ENCODE measurements at places on chromosomes 3 and 15.

DNA sequence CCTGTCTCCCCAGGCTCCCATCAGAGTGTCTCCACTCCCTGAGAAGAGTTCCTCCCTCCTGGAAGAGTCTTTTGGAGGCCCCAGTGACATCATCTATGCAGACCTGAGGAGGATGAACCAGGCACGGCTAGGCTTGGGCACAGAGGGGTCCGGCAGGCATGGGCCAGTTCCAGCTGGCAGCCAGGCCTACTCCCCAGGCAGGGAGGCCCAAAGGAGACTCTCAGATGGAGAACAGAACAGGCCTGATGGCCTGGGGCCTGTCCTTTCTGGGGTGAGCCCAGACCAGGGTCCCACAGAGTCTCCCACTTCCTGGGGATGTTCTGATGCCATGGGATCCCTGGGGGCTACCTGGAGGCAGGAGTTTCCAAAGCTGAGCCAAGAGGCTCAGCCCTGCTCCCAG is 8.5 kb downstream of the SH2D7 start:
- no peak for DNase-seq

DNA sequence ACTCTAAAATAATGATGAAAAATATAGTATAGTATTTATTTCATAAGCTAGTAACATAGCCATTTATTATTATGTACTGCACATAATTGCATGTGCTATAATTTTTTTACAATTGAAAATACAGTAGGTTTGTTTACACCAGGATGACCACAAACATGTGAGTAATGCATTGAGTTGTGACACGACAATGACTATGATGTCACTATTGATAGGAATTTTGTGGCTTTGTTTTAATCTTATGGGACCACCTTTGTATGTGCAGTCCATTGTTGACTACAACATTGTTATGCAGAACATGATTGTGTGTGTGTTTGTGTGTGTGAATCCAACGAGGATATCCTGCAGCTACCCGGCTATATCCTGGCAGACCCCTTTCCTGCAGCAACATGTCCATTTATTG is 372.2 kb upstream of the MCTP2 start:
- no peak for DNase-seq

DNA sequence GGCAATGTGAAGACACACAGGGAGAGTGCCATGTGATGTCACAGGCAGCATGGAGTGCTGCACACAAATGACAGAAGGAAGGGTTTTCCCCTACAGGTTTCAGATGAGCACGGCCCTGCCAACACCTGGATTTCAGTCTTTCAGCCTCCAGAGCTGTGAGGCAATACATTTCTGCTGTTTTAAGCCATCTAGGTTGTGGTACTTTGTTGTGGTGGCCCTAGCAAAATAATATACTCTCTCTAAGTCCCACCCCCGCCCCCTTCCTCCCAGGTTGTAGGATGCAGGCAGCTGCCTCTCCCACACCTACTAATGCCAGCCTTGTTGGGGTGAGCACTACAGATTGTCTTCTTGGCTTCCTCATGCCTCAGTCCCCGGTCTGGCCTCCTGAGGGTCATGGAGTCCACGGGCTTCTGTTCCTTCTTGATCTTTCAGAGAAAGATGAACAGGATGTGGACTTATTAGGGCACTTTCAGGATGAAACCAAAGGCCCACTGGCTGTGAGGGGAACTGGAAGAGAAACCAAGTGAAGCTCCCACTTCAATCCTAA is 180.0 kb downstream of the CD47 start:
- no peak for DNase-seq

- no peak for DNase-seq
These were observed 82.1 kb downstream of the ATP2B2 start for GRCh38 chr3:10423171-10423882.

DNA sequence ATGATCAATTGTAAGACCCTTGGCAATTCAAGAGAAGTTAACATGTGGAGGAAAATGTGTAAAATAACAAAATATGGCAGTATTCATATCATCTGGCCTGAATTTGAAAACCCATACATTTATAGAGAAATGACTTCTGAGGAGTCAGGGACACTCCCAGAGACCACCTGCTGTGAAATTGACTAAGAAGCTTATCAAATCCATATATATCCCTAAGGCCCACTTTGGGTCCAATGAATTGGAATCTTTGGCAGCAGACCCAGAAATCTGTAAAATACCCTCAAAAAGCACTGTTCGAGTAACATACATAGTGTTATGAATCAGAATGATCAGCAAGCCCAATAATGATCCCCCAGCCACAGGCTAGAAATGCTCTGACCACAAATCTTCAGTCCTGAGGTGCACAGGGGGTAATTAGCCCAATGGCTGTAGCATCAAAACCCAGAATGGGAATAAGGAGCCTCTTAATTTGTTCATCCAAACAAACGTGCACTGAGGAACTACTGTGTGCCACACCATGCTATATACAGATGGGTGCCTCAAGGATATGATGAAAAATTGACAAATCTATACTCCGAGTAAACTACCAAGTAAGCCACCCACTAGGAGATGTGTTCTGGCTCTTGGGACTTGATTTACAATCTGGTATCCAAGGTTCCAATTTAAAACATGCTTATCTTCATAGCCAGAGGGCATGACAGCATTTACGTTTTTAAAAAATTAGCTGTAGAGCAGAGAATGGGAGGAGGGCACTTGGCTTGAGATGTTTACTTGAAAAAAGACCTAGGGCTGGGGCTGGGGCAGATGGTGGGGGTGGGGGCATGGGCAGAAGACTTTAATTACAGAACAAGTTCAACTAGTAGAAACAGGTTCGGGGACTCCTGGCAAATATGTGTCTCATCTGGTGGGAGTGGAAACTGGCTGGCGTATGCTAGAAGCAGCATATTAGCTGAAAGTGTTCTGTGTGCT is 9.1 kb upstream of the ARHGEF3 start:
- DNase-seq: no peak

DNA sequence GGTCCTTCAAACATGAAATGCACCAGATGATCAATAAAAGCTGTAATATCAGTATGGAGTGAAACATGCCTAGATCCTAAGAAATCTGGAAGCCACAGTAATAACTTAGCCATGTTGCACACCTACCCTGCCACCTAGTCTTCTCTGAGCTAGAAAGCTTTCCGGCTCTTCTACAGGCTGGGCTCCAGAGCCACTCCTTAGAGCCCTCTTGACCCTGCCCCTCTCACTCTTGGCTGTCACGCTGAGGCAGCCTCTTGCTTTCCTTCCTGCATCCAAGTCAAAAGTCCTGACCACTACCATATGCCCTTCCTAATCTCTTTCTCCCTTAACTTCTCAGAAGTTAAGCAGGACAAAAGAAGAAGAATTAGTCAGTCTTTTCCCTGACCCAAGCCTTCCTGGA is 17.7 kb downstream of the RBM15B start:
- DNase-seq: no peak

GRCh38 chr3:81245501-81245900 is 515.9 kb downstream of the GBE1 start:
- DNase-seq: no peak

DNA sequence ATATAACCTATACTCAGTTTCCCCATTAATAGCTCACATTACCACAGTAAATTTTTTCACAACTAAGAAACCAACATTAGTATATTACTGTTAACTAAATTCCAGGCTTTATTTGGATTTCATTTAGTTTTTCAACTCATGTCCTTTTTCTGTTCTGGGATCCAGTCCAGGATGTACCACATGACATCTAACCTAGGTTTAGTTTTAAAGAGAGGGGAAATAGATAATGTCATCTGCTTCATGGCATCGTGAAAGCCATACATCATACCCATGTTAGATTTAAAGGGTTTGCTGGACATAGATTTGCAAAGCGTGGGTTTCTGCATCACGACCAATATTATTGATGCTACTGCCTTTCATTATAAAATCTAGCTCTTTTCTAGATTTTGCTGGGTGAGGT is 33.2 kb upstream of the RPP14 start:
- DNase-seq: no peak

GRCh38 chr3:44363591-44363990 is 25.0 kb downstream of the TCAIM start:
- no peak for DNase-seq

DNA sequence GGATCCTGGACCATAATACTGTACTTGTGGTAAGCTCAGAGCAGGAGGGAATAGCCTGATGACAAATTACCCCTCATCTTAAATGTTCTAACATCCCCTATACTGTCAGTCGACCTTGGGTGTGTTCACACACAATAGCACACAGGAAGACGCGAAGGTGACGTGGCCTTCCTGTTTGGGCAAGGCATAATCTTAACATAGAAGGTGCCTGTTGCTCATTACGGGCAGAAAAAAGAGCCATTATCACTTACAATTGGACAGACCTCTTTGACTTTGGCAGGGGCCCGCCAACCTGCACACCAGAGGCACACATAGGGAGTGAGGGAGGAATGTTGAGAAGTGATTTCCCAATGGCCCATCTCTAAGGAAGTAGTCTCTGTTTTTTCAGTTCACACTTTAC is 144.2 kb downstream of the ANO10 start:
- no peak for DNase-seq

GRCh38 chr15:77168616-77169015 is 97.7 kb upstream of the TSPAN3 start:
- no peak for DNase-seq
